Stimulated activated CD8-positive, alpha-beta memory T cell treated with anti-CD3 and anti-CD28 coated beads, Interleukin-7, amount 100 ng/mL, for 1 hour (primary cell): ENCODE measurements at places on chromosomes 1 and 21.

DNA sequence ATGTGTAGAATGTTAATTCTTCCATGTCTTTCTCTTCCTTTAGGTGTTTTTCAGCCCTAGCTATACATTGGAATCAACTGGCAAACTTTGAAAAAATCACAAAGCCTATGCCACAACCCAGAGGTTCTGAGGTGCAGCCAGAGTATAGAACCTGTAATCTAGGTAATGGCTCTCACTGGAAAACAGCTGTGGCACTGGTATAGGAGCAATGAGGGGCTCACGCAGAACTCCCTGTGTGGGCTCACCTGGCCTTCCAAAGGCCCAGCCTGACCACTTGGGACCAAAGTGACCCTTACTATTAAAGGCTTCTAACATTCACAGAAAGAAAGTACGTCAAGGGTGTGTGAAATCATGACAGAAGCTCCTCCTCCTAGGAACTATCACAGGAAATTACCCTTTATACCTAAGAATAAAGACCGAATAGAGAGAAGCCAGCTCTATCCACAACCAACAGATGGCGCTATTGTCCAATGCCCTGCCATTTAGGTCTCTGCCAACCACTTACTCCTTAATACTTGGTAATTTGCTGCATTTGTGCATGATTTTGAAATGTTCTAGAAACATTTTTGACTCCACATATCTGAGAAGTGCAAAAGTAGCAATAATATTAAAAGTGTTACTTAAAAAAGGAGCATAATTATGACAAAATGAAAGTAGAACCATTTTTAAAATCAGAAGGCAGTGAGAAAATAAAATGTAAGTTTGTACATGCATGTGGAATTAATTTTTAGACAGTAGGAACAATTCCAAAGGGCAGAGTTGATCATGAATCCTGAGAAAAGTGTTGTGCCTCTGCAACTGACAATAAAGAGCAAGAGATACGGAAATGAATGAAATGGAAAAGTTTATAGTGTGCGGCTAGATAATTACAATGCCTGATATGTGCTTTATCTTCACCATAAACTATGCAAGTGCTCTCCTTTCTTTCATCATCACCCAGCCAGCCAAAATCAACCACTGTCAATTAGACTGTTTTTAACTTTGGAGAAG is 93.1 kb upstream of the HAO2 start:
- no peak for DNase-seq

GRCh38 chr1:20187103-20187812 is 940 bp upstream of the PLA2G2C start:
- DNase-seq = no peak

GRCh38 chr1:116820369-116820768 is 66.1 kb downstream of the CD2 start:
- DNase-seq = no peak

DNA sequence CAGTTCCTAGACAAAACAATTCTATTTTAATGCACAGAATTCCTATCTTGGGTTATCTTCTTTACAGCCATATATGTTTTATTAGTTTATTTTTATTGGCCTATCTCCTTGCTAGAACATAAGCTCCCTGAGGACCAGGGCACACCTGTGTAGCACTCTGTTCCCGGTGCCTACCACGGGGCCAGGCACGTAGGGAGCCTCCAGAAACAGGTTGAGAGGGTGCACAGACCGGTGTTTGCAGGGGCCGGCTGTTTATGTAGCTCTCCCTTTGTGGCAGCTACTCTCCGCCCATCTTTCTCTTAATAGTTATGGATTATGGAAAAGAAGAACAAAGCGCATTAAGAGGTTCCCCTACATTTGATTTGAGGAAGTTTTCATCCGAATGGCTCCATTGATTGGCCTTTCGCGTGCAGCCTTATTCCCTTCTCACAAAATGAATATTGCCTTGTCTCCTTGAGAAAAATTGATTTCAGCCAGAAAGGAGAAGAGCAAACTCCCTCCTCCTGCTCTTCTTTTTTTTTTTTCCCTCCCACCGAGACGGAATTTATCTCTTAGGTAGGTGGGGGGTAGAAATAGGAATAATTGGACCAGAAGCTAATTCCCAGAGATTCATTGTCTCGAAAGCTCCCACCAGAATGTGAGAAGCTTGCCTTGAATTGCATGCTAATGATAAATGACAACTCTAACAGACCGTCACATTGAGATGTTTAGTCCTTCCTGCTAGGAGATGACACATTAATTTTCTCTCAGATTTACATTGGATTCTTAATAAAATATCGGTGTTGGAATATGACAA is 447.4 kb downstream of the CAMTA1 start:
- no peak for DNase-seq

GRCh38 chr21:26412885-26413284 is 160.2 kb downstream of the CYYR1 start:
- DNase-seq = no peak

DNA sequence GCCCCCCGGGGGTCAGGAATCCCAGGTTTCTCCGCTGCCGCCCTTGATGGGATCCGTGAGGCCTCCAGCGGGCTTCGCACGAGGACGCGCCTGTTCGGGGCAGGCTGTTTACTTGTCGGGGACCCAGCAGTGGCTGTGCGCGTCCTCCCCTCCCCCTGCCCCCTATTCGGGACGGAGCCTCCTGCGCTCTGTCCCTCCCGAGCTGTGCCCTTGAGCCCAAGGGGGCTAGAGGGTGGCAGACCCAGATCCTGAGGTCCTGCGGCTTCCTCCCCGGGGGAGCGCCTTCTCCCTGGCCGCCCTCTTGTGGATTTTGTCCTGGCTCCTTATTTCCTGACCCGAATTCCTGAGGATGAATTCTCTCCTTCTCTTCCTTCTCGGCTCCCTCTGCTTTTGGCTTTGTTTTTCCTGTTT is 38.4 kb downstream of the PIK3CD start:
- DNase-seq = no peak

DNA sequence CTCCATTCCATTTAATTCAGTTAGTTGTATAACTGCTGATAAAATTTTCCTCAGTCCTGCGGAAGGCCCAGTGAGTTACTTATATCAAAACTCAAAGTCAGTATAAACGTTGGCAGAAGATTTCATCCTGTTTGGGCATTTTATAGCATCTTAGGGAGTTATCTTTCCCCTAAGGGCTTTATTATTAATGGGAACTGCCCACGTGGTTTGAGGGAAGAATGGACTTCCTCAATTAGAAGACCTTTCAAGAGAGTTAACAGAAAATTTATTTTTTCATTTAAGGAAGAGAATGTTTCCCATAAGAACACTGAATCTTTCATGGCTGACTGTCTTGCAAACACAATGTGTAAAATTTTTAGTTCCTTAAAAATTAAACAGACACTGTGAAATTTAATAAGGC is 400.1 kb downstream of the NEGR1 start:
- no peak for DNase-seq

DNA sequence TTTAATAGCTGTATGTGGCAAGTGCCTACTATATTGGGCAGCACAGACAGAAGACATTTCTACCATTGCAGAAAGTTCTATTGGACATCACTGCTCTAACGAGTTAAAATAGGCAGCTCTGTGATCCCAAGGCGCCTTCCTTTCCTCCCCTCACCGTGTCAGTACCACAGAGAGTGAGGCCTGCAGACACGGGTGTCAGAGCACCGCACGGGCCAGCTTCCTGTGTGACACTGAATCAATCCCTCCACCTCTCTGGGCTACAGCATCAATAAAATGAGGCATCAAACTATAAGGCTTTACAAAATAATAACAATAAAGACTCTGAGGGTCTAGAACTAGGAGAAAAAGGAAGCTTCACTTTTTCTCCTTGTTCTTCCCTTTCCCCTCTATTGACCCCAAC is 246.7 kb downstream of the FOXD2 start:
- no peak for DNase-seq

DNA sequence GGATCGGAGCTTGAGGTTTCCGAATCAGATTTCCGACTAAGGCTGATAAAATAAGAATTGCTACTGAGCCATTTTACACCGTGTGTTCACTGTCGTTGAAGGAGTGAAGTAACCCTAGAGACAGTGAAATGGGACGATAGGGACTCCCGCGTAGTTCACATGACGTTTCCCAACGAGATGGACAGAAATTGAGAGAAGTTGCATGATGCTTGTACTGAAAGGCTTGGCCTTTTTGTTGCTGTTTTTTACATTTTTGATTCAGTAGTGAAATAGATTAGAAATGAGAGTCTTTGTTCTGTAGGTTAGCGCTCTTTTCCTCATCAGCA is 1.2 kb downstream of the KHDRBS1 start:
- DNase-seq = no peak

DNA sequence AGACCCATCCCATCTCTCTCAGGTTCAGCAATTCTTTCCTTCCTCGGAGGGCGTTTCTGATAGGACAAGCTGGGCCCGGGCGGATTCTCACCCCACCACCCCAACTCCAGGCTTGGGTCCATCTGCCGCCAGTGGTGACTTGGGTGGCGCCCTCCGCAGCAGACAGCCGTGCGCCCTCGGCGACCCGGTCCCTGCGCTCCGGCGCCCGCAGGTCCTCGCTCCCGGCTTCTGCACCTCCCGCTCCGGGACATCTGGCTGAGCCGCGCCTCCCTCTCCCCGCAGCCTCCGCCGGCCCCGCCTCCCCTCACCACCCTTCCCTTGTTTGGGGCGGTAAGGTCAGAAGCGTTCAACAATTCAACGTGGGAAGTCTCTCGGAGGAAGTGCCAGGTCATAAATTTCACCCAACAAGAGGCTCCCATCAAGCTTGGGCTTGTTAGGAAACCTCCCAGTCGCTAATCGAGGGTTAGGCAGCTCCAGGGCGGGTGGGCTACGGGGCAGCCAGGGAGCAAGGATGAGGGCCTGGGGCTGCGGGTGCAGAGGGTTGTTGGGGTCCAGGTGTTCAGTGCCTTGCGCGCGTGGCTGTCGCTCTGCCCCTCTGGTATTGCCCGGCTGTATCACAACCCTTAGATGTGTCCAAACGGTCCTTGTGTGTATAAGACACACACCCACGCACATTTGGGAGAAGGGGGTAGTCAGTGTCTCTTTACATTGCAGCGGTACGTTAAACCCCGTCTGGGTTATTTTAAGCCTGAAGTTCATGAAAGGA is 39.8 kb downstream of the OLIG1 start:
- DNase-seq = no peak

GRCh38 chr1:49026230-49026811 is 249.6 kb upstream of the BEND5 start:
- DNase-seq = no peak

GRCh38 chr1:35807614-35808449 is at the start of gene AGO4:
AGO4 (plus strand) TSS chr1:35808016; CDS start chr1:35808417, 401 bp downstream.
- DNase-seq = no peak

- no peak for DNase-seq
Measured at GRCh38 chr1:70717656-70718055, 306.6 kb downstream of the CTH start.

DNA sequence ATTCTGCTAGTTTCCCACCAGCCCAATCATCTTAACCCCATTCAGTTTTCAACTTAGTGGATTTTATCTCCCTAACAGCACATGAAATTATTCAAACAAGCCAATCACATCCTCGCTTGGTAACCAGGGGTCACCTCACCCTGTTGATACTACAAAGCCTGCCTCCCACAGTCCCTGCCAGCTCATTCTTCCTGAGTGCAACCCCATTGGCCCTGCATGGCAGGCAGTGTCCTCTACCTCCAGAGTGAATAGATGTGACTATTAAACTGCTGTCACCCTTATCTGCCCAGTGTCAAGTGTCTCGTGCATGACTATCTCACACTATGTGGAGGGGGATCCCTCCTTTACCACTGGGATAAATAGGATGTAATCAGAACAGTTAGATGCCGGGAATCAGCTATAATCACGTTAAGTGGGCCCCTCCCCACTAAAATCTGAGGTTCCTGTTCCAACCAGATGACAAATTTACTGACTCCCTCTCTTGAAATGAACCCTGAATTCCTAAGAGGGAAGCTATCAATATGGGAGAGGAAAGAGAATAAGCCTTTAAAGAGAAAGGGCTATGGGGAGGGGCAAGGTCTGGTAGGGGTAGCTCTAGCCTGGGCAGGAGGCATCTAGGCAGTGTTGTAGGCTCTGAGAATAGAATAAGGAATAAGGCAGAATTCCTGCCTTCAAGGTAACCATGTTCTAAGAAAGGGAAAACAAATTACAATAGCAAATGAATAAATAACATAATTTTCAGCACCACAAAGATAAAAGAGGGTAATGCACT is 155.9 kb downstream of the SLC30A10 start:
- no peak for DNase-seq

DNA sequence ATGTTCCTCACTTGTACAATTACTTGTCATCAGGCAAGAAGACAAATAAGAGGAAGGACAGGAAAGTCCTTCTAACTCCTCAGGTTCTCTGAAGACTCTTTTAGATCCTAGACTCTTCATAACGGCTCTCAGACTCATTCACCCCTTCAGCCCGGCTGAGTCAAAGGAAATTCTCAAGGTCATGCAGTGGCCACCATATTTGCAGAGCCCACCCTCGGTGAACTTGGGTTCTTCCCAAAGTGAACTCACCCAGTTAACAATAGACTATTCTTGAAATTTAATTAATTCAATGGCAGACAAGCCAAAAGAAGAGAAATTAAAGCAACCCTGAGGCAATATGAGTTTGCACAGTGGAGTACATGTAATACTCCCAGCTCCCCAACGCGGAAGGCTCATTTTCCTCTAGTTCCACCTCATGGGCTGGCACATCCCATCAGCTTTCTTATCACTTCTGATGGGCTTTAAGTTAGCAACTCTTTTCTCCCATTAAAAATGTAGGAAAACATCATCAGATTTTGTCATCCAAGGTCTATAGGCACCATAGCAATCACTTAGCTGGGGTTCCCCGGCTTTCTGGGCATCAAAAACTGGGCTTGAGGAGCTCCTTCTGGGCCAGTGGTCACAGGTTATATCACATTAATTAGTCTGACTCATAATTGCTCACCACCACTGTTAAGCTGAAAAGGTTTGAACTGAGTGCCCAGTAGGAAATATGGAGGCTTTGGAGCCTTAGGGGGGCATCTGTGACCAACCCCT is 27.8 kb upstream of the TIAM1 start:
- DNase-seq = no peak

GRCh38 chr21:41827951-41828883 is 50.9 kb downstream of the PRDM15 start:
- DNase-seq = no peak

DNA sequence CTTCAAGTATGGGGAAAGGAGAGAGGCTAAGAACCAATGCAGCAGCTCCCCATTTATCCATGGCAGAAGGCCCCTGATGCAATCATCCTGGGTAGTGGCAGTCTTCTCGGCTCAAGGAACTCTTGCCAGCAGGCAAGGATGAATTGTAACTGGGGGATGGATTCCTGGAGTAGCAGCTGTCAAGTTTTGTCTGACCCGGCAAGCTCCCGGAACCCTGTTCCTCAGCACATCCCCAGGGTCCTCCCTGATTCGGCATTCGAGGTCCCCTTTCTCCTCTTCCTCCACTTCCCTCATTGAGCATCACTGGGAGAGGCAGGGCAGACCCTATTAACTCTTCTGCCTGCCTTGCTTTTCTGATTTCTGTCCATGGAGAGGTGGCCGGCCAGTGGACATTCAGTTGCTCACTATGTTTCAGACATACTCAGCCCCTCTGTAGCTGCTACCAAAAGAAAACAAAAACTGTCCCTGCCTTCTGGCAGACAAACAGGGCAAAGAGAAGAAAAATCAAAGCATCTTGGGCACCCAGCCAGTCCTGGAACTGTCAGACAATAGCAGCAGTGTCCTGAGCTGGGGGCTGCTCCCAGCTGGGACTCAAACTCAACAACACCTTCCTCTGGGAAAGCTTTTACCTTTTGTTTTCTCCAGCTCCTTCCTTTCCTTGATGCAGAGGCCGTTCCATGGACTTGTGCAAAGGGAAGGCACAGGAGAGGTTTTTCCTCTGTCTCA is 5.6 kb upstream of the PTCH2 start:
- DNase-seq = no peak

- DNase-seq = no peak
Measured at GRCh38 chr1:147202576-147202975, 22.6 kb downstream of the FMO5 start.
